ENCODE measurements at places on chromosomes 16 and 17.

DNA sequence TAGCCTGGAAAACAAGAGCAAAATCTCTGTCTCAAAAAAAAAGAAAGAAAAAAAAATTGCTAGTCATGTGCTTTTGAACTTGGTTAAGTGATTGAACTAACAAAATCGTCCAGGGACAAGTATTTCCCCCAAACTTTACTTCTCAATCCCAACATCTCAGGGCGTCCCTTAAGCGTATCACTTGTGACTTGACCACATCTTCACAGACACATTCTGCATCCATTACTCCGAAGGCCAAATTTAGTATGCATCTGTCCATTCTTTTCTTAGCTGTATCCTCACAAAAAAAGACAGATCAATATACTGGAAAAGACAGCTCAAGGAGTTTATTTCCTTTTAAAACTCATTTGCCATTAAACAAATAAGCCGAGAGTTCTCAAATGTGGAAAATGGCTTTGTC is 5.9 kb upstream of the JPT1 start:
- no peak for DNase-seq

DNA sequence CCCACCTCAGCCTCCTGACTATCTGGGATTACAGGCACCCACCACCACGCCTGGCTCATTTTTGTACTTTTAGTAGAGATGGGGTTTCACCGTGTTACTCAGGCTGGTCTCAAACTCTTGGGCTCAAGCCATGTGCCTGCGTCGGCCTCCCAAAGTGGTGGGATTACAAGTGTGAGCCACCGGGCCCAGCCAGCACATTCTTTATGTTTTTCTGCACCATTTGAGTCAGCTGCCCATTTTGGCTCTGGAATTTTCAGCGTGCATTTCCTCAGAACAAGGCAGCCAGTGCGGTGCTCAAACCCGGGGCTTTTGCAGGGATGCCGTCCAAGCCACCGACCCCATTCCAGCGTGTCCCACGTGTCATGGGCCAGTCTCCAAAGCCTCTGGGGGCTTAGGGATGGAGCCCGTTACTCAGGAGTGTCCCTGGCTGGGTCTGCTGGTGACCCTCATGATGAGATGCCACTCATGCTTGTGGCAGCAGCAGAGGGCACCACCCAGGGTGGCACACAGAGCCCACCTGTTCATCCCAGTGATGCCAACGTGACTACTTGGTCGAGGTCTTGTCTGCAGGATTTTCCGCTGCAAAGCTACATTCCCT is 3.7 kb upstream of the RAB40C start:
- DNase-seq = no peak

DNA sequence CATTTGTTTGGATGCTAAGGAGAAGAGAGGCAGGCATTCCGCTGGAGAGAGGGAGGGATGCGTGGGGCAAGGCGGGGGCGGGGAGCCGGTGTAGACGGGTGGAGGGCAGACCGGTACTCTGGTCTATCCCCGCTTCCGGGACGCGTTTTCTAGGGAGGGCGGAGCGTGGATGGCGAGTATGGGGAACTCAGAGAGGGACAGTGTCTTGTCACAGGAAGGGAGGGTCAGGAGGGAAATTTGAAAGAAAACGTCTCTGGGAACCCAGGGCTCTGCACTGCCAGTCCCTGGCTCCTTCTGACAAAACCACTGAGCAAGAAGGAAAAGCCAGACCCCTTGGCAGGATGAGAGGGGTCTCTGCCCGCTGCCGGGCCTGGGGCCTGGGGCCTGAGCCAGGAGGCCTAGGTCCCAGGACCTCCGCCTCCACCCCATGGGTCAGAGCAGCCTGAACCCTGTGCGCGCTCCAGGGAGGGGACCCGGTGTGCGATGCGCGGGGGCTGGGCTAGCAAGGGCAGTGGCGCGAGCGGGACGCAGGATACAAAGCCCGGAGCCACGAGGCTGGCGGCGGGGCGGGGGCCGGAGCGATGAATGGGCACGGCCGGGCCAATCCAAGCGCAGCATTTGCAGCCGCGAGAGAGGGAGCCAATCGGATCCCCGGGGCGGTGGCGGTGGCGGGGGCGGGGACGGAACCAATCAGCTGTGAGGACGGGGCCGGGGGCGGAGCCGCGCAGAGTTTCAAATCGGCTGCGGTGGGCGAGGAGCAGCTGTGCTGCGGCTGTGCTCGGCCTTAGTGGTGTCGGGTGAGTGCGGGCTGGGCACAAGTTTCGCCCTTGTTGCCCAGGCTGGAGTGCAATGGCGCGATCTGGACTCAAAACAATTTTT is at the start of gene PIMREG:
TSS of gene PIMREG (plus strand) at position 764 of the 879 bp plus-strand sequence. CDS start 656 bp downstream, outside the sequence.
- DNase-seq = peak; percentile 87

- DNase-seq = no peak
Measured at GRCh38 chr17:4897785-4898184, 1.6 kb upstream of the C17orf107 start.

DNA sequence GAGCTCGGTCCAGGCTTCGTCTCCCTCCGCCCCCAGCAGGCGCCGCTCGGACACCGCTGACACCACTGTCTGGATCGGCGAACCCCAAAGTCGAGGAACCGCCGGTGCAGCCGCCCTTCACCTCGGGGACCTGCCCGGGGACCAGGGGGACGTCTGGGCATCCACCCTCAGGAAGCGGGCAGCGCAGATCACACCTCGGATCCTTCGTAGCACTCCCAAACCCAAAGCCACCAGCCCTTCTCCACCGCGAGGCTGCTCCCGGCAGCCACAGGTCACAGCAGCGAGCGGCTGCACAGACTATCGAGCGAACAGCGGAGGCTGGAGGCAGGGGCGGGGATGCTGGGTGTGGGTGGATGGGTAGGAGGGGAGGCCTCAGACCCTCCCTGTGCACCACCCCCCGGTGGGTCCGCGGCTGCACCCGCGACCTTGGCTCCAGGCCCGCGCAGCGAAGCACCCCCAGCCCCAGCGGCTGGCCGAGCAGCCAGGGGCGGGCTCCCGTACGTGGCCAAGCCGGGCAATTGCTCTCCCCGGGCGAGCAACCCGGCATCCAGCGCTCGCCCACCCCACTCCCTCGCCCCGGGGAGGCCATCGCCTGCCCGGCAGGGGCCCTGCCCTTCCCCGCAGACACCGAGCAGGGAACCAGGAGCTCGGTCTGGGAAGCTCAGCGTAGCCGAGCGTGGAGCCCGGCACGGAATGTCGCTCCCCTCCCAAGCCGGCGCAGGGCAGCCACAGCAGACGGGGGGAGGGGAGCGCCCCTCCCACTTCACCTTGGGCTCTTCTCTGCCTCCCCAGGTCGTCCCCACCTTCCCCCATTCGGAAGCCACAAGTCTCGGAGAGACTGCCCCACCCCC is 1.0 kb downstream of the SDK2 start:
- DNase-seq = no peak

- DNase-seq = no peak
Measured at GRCh38 chr17:67656494-67657203, 61.1 kb upstream of the NOL11 start.

DNA sequence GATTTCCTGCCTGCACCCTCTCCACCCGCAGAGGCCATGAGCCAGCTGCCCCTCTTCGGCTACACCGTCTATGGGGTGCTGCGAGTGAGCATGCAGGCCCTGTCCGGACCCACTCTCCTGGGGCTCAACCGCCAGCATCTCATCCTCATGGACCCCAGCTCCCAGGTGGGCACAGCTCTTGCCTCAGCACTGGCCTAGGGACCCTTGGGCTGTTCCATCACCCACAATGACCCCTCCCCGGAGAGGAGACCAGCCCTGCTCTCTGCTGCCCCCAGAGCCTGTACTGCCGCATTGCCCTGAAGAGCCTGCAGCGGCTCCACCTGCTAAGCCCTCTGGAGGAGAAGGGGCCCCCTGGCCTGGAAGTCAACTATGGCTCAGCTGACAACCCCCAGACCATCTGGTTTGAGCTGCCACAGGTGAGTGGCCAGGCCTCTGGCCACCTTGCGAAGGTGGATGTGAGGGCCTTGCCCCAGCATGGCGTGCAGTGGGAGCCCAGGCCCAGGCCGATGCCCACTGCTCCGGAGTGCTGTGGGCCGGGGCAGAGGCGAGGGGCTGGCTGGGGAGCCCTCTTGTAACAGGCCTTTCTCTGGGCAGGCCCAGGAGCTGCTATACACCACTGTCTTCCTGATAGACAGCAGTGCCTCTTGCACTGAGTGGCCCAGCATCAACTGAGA is 7.3 kb upstream of the SMIM5 start:
- no peak for DNase-seq

DNA sequence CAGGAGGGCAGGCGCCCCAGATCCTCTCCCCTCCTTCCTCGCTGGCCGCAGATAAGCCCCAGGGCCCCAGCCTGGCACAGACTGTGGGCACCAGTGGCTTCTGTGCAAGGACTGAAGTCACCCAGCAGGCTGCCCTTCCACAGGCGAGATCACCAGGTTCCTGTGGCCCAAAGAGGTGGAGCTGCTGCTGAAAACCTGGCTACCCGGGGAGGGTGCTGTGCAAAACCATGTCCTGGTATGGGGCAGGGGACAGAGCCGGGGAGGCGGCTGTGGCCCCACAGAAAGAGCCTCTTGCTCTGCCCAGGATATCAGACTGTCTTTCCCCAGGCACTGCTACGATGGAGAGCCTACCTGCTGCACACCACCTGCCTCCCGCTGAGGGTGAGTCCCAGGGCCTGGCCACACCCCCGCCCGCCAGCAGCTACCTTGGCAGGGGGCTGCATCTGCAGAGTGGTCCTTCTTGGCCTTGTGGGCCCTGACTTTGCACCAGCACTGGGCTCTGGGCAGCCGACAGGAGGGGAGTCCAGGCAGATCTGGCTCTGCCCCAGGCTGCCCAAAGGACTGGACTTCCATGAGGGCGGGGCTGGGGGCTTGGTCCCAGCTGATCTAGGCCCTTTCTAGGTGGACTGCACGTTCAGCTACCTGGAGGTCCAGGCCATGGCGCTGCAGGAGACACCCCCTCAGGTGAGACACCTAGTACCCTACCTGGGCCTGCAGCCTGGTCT is 615 bp downstream of the CARMIL2 start:
- DNase-seq = no peak

- no peak for DNase-seq
Measured at GRCh38 chr17:59837308-59838051, 55.3 kb downstream of the TUBD1 start.

DNA sequence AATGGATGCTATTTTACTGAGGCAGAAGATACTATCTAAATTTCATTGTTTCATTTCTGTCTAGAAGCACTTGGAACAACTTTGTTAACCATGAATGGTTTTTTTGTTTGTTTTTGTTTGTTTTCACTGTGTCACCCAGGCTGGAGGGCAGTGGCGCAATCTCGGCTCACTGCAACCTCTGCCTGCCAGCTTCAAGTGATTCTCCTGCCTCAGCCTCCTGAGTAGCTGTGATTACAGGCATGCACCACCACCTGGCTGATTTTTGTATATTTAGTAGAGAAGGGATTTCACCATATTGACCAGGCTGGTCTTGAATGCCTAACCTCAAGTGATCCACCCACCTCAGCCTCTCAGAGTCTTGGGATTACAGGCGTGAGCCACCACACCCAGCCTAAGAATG is 40.5 kb downstream of the ABHD15 start:
- DNase-seq = no peak

DNA sequence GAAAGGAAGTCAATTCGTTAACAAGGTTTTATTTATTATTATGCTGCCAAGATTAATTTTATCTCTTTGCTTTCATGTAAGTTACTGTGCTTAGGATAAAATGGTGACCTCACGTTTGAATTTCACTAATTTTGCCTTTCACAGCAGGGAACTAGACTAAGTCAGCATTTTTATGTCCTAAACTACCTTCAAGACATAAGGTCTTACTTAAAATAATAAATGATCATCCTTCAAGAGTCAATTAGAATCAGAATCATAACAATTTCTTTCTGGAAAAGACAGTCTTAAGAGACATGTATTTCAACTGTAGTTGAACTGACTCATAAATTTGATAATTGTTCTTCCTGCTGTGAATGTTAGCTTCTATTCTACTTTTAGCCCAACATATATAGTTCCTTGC is 893.8 kb downstream of the KCNJ2 start:
- DNase-seq = no peak

- no peak for DNase-seq
Measured at GRCh38 chr17:60563743-60564142, 36.2 kb upstream of the PPM1D start.

GRCh38 chr16:7705885-7706284 is 373.2 kb downstream of the RBFOX1 start:
- DNase-seq = no peak

GRCh38 chr17:2289878-2290478 is 13.6 kb downstream of the SMG6 start:
- DNase-seq = no peak

DNA sequence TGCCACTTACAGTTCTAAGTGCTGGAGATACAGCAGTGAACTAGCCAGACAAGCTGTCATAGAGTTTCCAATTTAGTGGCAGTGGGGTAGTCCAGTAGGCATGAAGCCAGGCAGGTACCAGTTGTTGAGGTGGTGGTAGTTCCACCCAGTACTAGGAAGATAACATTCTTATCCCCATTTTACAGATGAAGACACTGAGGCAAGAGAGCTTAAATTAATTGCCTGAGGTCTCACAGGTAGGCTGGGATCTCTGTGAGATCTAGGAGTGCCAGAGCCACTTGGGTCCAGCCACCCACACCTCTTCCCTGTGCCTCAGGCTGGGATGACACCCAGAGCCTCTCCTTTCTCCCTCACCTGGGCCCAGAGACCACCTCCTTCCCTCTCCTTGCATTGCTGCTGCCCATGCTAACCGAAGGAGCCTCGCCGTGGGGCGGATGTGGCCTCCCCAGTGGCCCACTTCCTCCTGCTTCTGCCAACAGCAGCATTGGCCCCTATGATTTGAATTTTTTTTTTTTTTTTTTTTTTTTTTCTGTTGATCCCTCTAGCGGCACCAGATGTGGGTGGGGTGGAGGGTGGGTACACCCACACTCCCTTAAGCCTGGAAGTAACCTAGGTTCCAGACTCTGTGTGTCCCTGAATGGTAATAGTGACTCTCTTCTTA is 114.0 kb downstream of the PRKCB start:
- DNase-seq = peak; percentile 35
